Stimulated activated CD8-positive, alpha-beta memory T cell treated with anti-CD3 and anti-CD28 coated beads, Interleukin-15, amount 100 ng/mL, for 48 hours (primary cell): ENCODE measurements at places on chromosomes 3 and 15.
A peak's percentile ranks its signal among the peaks of the same experiment; 100 is the strongest.

- no peak for DNase-seq
Observed at GRCh38 chr3:177491296-177492032, 294.2 kb upstream of the TBL1XR1 start.

GRCh38 chr15:40331026-40331425 is 7.5 kb downstream of the INAFM2 start:
- no peak for DNase-seq

DNA sequence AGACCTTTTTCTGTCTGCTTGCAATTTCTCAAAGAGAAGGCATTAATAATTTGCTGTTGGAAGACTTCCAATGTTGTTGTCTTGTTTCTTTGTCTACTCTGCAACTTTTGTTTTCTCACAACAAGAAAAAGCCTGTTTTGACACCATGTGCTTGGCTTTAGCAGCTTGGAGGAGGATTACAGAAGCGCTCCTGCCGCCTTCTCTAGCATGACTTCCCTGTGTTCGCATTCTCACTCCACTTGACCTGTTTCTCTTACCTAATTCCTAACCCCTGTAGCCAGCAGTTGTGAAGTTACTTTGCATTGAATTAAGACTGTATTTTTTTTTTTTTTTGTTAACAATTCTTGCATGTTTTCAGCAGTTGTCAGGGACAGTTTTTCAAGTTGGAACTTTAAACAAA is 235.3 kb upstream of the GOLIM4 start:
- no peak for DNase-seq

GRCh38 chr3:113968986-113969385 is 21.2 kb downstream of the ZDHHC23 start:
- DNase-seq, result no peak

DNA sequence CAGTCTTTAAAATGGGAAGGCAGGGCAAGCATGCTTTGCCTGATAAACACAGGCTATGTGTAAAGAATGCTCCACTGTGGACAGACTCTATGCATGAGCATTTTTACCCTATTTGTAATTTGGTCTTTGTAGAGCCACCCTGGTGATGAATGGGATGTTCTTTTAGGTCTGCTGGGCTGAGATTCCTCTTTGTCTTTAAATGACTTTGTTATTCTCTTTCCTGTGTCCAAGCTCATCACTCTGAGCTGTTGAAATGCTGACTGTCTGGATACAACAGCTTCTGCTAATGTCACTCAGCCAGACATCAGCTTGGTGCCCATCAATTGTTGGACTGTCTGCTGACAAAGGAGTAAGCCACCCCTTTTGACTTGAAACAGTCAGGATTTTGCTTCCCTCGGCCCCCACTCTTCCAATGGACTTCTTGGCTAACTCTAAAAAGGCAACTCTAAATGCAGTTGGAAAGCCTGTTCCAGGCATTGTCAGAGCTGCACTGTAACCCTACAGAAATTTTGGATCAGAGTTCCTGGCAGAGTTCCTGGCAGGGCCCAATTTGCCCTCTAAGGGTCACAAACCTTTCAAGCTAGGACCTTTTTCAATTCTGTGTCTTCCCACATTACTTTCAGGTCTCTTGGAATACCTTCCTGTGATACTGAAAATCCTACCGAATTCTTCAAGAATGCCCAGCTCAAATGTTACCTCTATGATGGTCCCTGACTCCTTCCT is 40.5 kb upstream of the EIF1B start:
- no peak for DNase-seq

GRCh38 chr3:36678216-36679013 is 85.9 kb downstream of the DCLK3 start:
- DNase-seq, result no peak

DNA sequence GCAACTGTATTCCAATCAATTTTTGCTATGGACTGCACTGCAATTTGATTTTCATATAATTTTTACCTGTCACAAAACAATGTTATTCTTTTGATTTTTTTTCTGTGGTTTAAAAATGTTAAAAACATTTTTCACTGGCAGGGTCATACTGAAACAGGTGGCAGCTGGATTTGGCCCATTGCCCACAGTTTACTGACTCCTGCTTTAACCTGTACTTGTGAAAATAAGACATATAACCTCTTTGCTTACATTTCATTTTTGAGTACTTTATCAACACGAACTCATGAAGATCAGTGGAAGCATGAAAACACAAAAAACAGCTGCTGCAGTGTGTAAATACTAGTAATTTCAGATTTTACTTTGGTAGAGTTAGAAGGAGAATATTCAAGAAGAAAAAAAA is 313.1 kb downstream of the WDR72 start:
- no peak for DNase-seq

- no peak for DNase-seq
Observed at GRCh38 chr15:74500401-74500800, 39.4 kb upstream of the UBL7 start.

DNA sequence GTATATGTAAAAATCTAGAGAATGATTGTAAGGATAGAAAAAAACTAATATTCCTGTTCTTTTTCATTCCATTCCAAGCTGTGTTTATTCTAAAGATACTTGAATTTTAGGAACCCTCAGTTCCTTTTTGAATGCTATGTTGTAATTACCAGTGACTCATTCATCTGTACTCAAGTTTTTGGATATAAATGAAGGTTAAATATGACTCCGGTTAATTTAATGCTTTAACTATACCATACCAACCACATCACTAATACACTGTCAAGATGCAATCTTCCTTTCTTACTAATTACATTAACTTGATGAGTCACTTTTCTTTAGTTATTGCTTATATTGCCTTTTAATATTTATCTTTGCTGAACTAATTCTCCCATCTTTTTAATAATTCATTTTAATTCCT is 68.8 kb upstream of the ZNF148 start:
- DNase-seq, result no peak

- DNase-seq, result no peak
Observed at GRCh38 chr3:20310629-20311028, 124.6 kb upstream of the SGO1 start.

- DNase-seq, result no peak
Observed at GRCh38 chr15:33963831-33964664, 4.2 kb upstream of the CHRM5 start.

DNA sequence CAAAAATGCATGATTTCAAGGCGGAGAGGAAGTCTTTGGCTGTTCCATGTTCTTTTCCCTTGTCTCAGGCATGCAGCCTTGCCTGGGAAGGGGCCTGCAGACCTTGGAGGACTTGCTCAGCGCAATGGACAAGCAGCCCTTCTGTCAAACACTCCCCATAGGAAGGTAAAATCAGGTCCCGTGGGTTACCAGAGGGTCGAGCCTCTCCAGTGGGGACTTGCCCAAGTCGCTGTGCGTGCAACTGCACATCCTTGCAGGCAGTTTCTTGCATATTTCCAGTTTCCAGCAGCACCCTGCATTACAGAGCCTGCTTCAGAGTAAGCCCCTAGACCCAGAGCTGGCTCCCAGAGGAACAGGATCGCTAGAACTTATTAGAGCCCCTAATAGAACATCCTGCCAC is 75.5 kb upstream of the KLF13 start:
- no peak for DNase-seq

- no peak for DNase-seq
Observed at GRCh38 chr3:27714146-27714526, 8.0 kb downstream of the EOMES start.

DNA sequence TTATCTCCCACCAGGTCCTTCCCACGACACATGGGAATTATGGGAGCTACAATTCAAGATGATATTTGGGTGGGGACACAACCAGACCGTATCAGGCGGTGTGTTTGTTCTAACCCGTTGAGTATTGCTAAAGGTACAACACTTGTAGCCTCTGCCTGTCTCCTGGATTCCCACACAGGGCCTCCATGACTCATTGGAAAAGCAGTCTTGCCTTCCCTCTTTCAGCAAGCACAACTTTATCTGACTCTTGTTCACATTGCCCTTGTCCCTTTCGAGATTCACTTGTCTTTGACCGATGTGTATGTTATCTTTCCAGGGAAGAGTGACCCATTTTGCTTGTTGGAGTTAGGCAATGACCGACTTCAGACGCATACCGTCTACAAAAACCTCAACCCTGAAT is 152.3 kb downstream of the MCTP2 start:
- DNase-seq, result no peak

DNA sequence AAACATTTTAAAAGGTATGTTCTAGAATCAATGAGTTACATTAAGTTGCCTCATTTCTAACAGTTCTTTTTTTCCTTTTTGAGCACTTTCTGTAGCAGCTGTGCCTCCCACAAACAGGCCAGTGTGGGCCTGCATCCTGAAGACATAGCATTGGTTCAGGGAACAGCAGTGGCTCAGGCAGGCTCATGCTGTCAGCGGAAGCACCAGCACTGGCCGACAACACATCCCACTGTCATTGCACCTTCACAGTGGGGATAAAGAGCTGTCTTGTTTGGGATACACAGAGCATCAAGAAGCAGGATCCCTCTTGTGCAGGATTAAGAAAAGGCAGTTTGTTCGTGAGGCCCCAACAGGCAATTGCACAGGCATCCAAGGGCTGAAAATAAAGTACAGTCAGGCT is 123.3 kb downstream of the MOBP start:
- no peak for DNase-seq

DNA sequence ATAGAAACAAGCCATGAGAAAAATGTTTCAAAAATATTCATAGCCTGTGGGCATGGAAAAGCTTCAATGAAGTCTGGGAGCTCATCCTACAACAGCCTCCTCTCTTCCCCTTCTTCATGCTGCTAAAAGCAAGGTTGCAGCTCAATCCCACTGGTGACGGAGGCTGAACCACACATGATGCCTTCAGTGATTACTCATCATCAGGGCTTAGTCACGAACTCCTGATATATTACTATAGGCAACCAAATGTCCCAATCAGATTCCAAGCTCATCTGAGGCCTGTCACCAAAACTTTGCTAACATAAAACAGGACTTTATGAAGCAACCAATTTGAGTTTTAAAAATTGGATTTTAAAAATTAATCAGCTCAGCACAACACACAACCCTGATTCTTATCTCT is 24.0 kb upstream of the SLC24A5 start:
- no peak for DNase-seq

DNA sequence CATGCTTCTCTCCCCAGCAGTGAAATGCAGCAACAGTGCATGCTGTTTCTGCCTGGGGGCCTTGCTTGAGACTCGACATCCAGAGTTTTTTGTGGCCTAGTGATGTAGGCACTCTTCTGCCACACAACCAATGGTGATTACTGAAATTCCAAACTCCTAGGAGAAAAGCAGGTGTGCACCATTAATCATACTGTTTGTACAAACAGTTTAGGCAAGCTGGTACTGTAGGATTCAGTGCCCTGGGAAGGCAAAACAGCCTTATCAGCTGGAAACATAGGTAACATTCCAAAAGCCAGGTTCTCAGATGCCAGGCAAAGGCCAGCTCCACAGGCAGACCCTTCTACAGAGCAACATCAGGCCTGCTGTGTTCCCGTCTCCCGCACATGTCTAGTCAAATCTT is 17.5 kb upstream of the RBP1 start:
- no peak for DNase-seq

- DNase-seq, result no peak
Observed at GRCh38 chr15:101024073-101024695, 105.0 kb downstream of the LRRK1 start.

DNA sequence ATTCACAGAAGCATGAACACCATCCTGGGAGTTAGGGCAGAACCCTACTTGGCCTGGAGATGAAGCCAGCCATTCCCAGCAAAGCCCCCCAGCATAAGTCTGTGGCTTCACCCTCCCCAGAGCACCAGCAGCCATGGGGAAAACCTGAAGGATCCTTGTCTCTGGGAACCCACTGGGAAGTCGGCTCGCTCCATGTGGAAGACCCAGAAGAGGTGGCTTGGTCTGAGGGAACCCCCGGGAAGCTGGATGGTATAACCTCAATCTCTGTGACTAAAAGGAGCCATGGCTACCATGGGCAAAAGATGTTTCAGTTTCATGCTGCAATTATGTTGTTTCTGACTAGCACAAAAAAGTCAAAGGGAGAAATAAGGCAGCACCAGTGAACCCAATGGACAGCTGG is 11.8 kb upstream of the RPUSD3 start:
- DNase-seq, result no peak

- DNase-seq, result no peak
Observed at GRCh38 chr3:152056073-152056472, 182.6 kb downstream of the SUCNR1 start.

DNA sequence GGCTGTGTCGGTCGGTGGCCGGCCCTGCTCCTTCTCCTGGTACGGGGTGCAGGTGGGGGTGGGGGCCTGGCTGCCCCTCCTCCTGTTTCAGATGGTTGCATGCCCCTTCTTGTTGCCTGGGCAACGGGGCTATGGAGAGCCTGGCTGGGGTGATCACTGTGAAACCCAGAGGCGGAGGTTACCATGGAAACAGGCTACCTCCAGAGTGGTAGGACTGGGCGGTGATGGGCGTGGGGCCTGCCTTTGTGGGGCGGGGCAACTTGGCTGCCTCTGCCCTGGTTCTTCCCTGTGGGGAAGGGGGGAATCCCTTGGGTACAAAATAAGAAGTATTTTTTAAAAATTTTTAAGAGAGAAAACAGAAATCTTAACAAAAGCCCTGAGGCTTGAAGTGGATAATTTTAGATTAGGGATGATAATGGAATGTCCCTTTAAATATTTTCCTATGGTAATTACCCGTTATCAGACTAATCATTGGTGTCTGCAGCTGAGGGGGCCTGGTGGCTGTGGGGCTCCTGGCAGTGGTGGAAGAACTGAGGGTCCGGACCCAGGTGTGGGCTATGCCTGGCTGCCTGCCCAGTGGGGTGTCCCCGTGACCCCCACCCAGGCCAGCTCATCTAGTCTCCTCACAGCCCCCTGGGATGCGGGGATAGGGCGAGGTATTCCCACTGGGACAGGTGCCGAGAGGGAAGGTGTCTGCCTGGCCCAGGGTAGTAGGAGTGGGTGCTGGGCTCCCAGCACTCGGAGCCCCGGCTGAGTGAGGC is 32.5 kb downstream of the PLXNA1 start:
- DNase-seq, result peak; percentile 4

- DNase-seq, result peak; percentile 55
Observed at GRCh38 chr15:77083381-77084160, 12.7 kb upstream of the TSPAN3 start.

DNA sequence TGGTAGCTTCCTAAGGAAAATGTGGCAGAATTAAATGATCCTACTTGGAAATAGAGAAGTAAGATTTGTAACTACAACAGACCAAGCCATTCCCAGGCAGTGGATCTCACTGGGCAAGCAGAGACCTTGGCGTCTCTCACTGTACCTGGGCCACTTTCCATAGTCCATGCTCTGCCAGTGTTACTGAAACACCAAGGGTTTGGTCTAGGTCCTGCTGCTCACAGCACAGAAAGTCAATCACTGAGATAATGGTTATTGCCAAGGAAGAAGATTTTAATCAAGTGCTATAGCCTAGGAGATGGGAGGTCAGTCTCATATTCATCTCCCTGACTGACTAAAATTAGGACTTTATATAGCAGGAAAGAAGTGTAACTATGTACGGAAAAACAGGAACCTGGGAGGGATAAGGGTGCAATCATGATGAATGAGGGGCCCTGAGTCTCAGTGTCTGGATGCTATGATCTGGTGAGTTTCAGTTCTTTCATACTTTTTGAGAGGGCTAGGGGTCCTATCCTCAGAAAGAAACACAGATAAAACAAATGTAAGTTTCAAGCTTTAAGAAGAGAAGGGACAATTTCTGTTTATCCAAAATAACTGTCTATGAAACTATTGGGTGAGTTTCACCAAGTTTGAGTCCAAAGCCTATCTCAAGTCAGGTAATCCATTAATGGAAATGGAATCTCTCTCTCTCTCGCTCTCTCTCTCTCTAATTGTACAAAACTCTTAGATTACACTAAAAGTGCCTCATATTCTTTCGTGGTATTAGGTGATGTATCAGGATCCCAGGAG is 20.6 kb downstream of the GPR15 start:
- DNase-seq, result no peak
